ENCODE measurements at places on chromosomes 13 and 19.

DNA sequence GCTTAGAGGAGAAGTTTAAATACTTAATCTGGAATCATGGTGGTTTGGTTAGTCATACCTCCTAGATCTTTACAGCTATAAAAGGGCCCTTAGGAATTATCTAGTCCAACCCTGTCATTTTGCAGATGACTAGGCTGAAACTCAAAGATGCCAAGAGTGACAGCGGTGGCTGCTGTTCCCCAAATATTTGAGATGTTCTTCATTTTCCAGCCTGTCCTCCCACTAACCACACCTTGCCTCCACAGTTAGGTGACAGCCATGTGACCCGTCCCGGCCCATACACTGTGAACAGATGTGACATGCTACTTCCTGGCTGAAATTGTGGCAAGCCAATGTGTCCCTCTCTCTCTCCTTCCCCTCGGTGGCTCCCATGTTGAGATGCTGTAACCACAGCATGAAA, 225.5 kb upstream of the IPO5 start:
- DNase-seq = no peak

- DNase-seq = no peak
These were observed 15.0 kb upstream of the ALOX5AP start for GRCh38 chr13:30720172-30720869.

GRCh38 chr19:35897706-35898451, 2.5 kb downstream of the NFKBID start:
- DNase-seq = no peak

DNA sequence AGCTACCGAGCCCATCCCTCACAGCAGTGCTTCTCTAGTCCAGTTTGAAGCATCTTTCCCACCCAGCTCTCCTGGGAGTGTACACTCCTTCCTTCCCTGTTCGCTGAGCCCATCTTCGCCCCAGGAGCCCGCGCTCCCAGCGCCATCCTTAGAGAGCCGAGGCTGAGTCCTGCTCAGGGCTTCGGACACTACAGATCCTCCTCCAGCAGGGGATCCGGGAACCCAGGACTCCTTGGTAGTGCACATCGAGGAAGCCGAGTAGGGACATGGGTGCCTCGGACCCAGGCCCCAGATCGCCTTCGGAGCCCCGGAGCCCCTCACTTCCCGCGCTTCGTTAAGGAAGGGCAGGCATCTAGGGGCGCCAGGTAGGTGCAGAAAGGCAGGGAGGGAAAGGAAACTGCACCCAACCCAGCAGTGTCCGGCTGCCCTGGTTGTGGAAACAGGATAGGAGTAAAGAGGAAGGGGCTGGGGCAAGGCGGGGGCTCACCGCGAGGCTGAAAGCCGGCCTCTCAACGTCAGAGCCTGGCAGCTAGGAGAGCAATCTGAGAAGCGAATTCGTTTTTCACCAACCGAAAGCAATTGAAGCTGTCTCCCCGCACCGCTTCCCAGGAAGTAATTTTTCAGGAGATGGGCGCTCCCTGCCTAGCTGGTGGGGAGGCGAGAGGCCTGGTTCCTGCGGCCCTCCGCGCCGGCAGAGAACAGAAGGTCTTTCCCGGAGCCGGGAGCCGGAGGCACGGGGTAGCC, 1.0 kb downstream of the PDX1 start:
- DNase-seq = no peak

- no peak for DNase-seq
These were observed 5.3 kb downstream of the ZNF557 start for GRCh38 chr19:7074705-7075282.

- DNase-seq = no peak
These were observed 949 bp upstream of the ZNF260 start for GRCh38 chr19:36528921-36529518.

DNA sequence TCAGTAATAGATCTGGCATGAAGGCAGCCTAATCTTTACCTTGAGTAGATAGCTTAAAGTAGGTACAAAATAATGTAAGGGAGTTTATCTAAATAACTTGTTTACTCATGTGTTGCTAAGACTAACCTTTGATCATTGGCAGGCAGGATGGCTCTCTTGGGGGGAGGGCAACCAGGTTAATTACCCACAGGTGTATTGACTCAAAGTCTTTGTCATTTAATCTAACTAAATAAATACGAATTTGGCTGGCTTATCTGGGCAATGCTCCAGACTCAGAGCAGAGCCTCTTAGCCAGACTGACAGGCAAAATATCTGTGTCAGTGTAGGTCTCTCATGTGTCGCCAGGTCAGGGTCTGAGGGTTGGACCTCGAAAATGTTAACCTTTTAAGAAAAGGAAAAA, 283.4 kb upstream of the KLHL1 start:
- no peak for DNase-seq

DNA sequence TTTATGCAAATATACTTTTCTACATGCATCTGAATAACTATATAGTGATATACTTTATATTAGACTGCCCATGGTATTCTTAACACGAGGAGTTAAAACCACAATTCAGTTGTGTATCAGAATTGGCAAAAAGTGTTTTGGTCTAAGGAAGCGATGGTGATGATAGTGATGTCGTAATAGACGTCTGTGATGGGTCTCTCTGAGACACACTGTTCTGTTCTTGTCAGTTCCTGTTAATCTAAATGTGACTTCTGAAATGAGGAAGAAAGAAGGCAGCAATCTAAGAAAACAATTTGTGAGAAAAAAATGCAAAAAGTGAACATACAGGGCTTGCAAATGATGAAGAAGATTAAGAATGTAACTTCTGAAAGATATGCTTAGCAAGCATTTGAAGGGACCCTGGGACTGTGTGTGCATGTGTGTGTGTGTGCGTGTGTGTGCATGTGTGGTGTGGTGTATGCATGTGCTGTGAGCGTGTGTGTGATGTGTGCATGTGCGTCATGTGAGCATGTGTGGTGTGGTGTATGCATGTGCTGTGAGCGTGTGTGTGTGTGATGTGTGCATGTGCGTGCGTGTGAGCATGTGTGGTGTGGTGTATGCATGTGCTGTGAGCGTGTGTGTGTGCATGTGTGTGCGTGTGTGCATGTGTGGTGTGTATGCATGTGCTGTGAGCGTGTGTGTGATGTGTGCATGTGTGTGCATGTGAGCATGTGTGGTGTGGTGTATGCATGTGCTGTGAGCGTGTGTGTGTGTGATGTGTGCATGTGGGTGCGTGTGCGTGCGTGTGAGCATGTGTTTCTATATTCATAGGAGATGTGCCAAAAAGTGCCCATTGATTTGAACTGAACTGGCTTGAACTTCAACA, 131.8 kb downstream of the IRS2 start:
- DNase-seq = no peak

- no peak for DNase-seq
These were observed 3.5 kb upstream of the ZNF701 start for GRCh38 chr19:52566588-52566987.

DNA sequence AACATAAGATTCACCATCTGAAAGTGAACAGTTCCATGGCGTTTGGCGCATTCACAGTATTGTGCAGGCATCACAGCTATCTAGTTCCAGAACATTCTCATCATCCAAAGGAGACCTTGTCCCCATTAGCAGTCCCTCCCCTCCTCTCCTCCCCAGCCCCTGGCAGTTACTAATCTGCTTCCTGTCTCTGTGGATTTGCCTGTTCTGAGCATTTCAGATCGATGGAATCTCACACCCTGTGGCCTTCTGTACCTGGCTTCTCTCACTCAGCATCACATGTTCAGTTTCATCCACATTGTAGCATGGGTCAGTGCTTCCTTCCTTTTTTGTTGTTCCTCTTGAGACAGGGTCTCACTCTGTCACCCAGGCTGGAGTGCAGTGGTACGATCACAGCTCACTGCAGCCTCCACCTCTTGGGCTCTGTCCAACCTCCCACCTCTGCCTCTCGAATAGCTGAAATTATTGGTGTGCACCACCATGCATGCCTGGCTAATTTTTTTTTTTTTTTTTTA, 34.6 kb downstream of the CRTC1 start:
- DNase-seq = no peak
